ENCODE measurements at places on chromosomes 11 and 22. TPM values are rescaled to one million over a fixed set of nuclear protein-coding genes. Genes with fewer than 3 reads are reported as not detected.

Gene DBX1
- not detected for total RNA-seq

DNA sequence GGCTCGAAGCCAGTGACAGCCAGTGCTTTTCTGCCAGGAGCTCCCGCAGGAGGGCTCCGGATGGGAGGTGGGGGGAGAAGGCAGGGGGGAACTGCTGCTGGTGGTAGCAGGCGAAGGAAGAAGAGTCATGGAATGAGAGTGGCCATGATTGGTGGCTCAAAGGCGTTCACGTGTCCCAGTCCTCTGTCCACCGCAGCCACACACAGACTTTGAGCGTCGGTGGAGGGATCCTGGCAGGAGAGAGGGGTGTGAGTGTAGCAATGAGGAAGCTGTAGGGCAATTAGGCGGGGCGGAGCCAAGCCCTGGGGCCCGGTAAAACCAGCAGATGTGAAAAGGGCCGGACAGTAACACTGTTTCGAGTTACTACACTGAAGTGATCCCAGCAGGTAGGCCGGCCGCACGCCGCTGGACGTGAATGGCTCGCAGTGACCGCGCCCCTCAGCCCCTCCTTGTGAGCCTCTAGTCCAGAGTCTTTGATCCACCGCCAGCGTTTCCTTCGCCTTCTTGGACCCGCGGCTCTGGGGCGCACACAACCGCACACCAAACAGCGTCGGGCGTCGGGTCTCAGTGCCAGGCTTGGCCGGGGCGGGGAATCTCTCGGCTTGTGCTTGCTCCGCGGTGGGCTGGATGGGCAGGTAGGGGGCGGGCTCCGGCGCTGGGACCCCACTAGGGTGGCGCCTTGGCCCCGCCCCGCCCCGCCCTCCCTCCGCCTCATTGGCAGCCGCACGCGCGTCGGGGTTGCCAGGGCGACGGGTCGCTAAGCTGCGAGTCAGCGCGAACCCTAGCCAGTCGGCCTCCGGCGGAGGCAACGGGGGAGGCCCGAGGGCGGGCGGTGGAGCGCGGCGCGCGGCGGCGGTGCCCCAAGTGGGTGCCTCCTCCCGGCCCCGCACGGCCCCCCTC lies at the start of gene LRRC10B:
Gene LRRC10B (plus strand): TSS at position 788 of the 900 bp plus-strand sequence. CDS start 250 bp downstream, outside the sequence.
- no peak for DNase-seq

Gene C1QTNF5
- not detected for total RNA-seq

GRCh38 chr11:21122523-21122922 lies 453.1 kb downstream of the NELL1 start:
- DNase-seq, result no peak

Gene TCN2
- 44.8 TPM for total RNA-seq

- DNase-seq, result peak; percentile 23
Observed at GRCh38 chr22:37999640-38000272, 15.4 kb upstream of the SOX10 start.

- peak; percentile 11 for DNase-seq
Observed at GRCh38 chr22:30969532-30970355, 679 bp downstream of the TUG1 start.

DNA sequence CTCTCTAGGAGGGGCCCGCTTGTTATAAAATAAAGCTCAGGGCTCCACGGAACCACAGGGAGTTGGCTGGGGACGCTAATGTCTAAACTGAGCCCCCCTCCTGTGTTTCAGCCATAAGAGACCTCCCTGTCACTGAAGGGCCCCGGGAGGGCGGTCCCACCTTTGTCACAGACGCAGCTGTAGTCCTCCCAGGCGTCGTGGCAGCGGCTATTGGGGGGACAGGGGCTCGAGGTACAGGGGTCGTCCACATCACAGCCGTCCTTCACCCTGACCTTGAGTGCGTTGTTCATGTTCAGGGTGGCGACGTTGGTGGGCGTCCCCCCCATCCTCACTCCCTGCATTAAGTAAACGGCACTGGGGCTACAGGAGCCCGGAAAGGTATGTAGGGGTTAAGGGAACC lies 62.0 kb downstream of the TRMU start:
- DNase-seq, result no peak

DNA sequence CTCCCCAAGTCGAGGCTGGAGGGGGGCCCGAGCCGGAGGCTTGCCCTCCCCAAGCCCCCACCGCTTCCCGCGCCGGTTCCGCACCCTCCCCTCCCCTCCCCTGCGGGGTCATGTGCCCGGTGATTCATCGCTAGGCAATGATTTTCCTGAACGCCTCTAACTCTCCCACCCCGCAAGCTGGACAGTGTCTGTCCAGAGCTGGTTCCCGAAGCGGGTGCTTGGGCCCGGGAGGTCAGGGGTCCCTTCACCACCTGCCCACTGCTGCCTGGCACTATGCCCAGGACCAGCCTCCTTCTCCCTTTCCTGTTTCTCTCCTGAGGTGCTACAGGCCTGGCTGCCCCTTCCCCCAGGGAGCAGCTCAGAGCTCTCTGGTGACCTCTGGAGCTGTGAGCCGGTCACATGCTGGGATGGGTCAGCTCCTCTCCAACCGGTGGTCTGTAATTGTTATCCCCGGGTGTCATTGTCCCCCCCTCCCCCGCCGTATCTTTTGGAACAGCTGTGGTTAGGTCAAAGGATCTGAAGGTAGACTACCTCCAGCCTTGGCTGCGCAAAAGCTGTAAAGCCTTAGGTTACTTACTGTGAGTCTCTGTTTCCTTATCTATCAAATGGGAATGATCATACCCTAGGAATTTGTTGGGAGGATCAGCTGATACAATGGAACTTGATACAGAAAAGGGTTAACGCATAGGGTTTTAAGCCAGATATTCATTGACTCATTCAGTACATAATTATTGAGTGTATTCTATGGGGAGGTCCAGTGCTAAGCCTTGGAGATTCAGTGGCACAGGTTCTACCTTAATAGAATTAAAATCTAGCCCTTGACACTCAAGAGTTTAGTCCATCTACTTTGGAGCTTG lies 753 bp downstream of the STX3 start:
- DNase-seq, result peak; percentile 88

DNA sequence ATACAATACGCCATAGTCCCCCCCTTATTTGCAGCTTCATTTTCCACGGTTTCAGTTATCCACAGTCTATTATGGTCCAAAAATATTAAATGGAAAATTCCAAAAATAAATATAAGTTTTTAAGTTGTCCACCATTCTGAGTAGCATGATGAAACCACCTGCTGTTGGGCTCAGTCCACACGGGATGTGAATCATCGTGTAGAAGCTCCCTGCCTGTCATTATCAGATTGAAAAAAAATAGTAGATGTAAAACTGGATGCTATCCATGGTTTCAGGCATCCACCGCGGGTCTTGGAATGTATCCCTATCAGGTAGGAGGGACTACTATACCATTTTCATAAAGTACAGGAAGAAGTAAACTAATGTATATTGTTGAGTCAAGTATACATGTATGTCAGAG lies 127.4 kb downstream of the TTC17 start:
- DNase-seq, result no peak

DNA sequence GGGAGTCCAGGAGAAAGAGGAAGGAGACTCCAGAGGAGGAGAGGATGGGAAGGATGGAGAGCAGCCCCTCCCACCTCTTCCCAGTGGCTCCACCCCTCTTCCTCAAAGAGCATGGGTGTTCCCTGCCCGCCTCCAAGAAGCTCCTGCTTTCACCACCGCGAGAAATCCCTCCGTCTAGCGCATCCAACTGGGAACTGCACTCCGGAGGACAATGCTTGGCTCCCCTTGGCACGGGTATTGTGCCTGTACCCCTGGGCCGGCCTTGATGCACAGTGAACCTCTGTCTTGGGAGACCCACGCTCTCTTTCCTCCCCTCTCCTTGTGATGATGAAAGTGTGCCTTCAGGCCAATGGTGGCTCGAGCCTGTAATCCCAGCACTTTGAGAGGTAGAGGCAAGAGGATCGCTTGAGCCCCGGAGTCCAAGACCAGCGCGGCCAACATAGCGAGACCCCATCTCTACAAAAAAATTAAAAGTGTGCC lies 14.9 kb upstream of the ADA2 start:
- DNase-seq, result no peak

GRCh38 chr11:73565804-73566203 lies 32.1 kb downstream of the FAM168A start:
- no peak for DNase-seq

DNA sequence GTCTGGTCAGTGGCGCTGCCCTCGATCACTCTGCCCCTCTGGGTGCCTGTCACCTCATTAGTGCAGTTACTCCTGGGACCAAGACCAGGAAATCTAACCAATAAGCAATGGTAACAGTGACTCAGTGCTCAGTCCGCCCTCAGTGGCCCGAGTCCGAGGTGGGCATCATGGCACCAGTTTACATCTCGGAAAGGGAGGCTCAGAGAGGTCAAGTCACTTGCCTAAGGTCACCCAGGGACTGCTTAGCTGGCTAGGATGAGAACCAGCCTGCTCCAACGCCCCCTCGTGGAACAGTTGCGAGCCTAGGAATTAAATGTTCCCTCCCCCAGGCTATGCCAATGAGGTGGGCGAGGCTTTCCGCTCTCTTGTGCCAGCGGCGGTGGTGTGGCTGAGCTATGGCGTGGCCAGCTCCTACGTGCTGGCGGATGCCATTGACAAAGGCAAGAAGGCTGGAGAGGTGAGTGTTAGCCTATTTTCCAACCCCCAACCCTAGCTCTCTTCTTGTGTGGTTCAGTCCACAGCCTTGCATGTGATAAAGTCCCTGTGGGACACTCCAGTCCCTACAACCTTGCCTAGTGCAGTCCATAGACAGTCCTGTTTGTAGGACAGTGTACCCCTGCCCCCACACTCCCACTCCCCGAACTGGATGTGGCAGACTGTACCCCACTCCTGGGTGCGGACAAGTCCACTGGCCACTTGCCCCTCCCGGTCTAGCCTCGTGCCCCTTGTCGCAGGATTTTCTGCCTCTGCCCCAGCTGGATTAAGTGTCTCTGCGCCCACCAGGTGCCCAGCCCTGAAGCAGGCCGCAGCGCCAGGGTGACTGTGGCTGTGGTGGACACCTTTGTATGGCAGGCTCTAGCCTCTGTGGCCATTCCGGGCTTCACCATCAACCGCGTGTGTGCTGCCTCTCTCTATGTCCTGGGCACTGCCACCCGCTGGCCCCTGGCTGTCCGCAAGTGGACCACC lies 1.1 kb downstream of the MTFP1 start:
- peak; percentile 96 for DNase-seq

Gene RIBC2
- total RNA-seq, result 5.3 TPM

- peak; percentile 74 for DNase-seq
Observed at GRCh38 chr11:66124564-66124963, 54.5 kb downstream of the PACS1 start.

- no peak for DNase-seq
Observed at GRCh38 chr11:60170566-60170965, 12.3 kb downstream of the MS4A6A start.

DNA sequence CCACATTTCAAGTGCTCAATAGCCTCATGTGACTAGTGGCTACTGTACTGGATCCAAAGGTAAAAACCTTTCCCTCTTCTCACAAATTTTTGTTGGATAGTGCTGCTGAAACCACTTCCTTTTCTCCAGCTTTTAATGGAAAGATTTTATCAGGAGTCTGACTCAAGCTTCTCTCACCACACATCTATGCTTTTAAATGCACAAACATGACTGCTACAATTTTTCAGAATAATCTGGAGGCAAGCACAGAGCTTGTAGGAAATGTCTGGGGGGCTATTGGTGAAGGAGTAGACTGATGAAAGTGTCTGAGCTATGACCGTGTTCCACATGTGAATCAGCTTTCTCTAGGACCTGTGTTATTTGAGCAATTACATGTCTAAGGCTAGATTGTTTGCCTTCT lies 101.1 kb upstream of the FAT3 start:
- DNase-seq, result no peak

DNA sequence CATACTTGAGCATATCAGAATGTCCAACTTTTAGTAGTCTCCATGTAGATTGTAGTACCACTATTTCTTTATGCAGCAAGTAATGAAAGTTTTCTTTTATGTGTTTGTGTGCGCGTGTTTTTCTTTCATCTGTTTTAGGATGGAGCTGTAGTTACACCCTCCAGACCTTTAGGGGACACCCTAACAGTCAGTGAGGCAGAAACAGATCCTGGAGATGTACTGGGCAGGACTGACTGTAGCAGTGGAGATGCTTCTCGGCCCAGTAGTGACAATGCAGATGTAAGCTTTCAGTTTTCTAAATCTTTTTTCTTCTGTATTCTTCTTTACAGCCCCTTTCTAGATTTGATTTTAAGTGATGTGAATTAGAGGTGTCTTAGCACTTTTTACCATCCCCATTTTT lies 79.9 kb upstream of the GRIK4 start:
- DNase-seq, result no peak

DNA sequence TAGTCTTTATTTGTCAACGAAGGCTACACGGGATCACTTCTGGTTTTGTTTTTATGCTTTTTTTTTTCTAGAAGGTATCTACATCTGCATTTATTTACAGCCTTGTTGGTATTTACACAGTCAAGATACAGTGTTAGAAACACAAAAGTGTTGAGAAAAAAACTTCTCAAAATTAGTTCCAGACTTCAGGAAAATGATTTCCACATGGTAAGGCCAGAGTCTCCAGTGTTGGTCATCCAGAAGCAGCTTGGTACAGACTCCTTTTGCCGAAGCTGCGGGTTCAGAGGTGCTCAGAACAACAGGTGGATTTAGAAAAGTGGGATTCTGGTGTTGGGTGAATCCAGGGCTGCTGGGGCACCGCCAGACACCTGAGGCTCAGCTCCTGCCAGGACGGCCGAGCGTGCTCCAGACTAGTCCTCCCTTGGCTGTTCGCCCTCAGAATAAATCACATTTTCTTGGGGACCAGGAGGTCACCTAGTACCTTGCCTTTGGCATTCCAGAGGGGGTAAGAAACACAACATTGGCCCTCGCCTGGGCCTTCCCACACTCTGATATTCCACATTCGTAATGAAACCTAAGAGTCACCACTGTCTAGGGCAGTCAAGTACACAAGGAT lies 78.7 kb upstream of the NARS2 start:
- no peak for DNase-seq

Data from Caki2 (cell line).